Effector CD8-positive, alpha-beta T cell (primary cell): ENCODE measurements at places on chromosomes 16 and 17.
A peak's percentile ranks its signal among the peaks of the same experiment; 100 is the strongest.

GRCh38 chr17:75652934-75653549 is 13.9 kb downstream of the RECQL5 start:
- peak; percentile 9 for DNase-seq

DNA sequence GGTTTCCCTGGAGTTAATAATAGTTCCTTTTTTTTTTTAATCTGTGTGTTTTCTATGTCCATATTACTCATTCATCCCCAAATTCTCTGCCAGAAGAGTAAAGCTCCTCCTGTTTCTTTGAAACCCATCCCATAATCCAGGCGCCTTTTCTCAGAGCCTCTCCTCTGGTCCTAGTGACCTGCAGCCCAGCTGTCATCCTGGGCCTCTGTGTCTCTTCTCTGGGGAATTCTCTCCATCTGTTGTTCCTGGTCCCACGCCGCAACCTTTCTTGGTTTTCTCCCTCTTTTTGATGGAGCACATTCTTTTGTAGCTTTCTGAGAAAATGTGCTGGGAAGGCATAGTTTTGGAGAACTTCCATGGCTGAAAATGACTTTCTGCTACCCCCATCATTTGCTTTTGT is 10.2 kb downstream of the KATNB1 start:
- DNase-seq, result no peak

DNA sequence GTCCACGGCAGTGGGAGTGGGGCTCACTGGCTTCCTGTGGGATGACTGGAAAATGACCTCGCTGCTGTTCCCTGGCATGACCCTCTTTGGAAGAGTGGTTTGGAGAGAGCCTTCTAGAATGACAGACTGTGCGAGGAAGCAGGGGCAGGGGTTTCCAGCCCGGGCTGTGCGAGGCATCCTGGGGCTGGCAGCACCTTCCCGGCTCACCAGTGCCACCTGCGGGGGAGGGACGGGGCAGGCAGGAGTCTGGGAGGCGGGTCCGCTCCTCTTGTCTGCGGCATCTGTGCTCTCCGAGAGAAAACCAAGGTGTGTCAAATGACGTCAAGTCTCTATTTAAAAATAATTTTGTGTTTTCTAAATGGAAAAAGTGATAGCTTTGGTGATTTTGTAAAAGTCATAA is 7.8 kb upstream of the RNF213 start:
- peak; percentile 70 for DNase-seq

- DNase-seq, result no peak
Measured at GRCh38 chr17:67413388-67413787, 36.3 kb downstream of the PITPNC1 start.

- DNase-seq, result no peak
Measured at GRCh38 chr16:26697807-26698206, 368.9 kb upstream of the C16orf82 start.

DNA sequence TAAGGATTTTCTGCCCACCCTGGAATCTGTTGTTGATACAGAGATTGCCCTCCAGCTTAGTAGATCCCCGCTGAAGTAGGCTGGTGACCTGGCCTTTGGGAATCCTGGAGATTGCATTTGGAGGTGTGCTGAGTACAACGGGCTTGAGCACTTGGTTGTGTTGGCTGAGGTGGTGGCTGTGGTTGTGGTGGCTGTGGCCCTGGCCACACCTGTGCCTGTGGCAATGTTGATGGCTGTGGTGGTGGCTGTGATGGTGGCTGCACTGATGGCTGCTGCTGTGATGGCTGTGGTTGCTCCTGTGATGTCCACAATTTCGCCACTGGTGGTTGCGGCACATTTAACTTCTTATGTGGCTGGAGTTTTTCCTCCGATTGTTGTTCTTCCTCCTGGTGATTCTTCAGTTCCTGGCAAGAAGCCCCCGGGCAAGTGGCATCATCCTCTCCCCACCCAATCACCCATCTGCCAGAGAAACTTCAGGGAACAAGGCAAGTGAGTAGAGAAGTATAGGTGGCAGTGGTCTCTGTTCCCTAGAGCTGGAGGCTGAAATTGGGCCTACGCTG is 4.2 kb downstream of the CCDC200 start:
- DNase-seq, result no peak

GRCh38 chr17:1764284-1764683 is 2.4 kb downstream of the SERPINF1 start:
- peak; percentile 21 for DNase-seq

- DNase-seq, result no peak
Measured at GRCh38 chr17:10127819-10128425, 70.5 kb downstream of the GAS7 start.

DNA sequence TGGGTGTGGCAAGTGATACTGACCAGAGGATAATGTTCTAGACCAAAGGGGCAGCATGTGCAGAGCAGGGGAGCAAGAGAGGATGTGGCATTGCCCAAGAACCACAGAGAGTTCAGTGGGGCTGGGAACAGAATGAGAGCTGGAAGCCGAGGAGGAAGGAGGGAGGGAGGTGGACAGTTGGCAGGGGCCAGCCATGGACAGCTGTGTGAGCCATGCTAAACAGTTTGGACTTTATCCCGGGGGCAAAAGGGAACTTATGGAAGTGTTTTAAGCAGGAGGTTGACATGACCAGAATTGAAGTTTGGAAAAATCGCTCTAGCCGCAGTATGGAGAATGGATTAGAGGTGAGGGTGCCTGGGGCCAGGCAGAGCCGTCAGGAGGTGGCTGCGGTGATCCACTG is 29.4 kb upstream of the TMEM132E start:
- no peak for DNase-seq

DNA sequence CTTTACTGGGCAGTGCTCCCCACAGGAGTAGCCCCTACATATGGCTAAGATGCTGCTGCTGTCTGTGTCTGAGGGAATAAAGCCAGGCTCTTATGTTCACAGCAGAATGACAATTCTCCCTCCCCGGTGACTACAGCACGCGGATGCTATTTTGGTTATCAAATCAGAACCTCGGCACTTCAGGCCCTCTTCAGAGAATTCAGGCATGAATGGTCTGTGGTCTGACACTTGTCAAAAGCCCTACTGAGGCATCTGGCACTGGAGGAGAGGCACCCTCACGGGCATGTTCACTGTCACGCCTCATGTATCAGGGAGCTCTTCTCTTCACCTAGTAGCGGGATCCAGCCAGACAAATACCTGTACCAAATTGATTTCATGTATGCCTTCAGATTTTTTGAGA is 30.4 kb downstream of the KIAA0513 start:
- DNase-seq, result no peak

- no peak for DNase-seq
Measured at GRCh38 chr16:50425648-50426047, 56.9 kb upstream of the BRD7 start.

DNA sequence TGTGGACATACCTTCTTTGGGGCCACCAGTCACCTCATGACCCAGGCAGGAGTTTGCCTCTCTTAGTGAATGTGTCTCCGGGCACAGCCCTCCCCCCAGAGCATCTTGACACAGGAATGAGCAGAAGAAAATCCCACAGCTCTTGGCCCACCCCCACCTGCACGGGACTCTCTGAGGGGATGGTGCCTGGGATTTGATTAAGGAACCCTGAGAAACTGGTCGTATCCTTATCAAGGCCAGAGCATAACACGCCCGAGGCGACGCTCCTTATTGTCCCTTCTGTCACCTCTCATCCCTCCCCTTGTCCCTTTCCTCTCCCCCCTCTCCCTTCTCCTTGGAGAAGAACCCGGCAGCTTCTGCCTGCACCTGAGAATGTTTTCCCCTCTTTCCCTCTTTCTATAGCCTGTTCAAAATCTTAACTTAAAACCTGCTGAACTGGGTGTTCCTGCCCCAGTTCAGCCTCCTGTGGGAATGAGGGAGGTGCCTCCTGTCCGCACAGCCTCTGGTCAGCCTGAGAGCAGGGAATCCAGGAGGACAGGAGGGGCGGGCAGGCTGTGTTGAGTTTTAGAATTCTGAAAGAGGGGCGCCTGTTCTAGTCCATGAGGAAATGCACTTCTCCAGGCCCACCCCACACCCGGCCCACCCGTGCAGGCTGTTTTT is 140.7 kb upstream of the PLCG2 start:
- no peak for DNase-seq

- DNase-seq, result peak; percentile 12
Measured at GRCh38 chr16:28990375-28991040, 5.7 kb downstream of the LAT start.

DNA sequence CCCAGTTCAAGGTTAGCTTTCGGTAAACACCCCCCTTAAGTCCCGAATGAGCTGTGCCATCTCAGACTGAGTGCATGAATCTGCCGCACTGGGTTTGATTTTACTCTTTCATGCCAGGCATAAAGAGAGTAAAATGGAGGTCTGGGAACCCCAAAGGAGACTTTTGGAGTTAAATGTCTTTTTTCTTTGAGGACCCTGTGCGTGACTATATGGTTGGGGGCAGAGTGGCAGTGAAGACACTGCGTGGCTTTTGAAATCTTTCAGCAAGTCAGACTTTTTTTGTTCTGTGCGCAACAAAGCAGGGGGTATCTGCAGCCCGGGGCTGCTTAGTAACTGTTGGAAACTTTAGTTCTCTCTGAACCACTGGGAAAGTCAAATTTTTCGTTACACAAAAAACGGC is 392.9 kb upstream of the SALL1 start:
- no peak for DNase-seq

DNA sequence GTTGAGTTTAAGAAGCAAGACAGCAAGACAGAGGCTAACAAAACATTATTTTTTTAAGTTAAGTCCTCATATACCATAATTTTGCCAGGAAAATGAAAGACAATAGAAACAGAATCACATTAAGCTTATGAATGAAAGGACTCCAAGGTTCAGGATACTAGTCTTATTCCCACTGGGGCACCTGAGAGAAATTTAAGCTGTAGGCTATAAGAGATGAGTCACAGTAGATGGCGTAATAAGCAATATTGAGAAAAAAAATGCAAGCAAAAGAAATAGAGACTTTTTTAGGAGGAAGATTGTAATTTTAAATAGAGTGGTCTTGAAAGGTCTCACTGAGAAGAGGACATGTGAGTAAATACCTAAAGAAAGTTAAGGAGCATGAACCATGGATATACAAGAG is 57.1 kb upstream of the KIF2B start:
- DNase-seq, result no peak

- DNase-seq, result no peak
Measured at GRCh38 chr16:20042848-20043247, 30.8 kb downstream of the GPR139 start.

- no peak for DNase-seq
Measured at GRCh38 chr17:44309472-44309871, 1.1 kb downstream of the RUNDC3A start.

GRCh38 chr17:41013181-41013580 is 4.3 kb upstream of the KRTAP3-1 start:
- no peak for DNase-seq

DNA sequence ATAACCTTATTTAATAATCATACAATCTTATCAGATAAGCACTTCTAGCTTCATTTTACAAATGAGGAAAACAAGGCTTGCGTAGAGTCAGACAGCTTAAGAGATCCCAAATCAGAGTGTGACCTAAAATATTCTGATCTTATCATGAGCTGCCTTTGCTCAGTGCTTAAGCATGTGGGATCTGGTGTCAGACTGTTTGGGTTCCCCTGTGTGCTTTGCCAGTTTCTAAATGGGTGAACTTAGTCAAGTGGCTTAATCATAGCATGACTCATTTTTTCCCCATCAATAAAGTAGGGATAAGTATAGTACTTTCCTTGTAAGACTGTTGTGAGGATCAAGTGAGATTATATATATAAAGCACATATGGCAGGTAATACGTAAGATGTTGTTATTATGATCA is 612.6 kb upstream of the C16orf82 start:
- no peak for DNase-seq

GRCh38 chr17:56595831-56596690 is 2.6 kb downstream of the NOG start:
- DNase-seq, result no peak

DNA sequence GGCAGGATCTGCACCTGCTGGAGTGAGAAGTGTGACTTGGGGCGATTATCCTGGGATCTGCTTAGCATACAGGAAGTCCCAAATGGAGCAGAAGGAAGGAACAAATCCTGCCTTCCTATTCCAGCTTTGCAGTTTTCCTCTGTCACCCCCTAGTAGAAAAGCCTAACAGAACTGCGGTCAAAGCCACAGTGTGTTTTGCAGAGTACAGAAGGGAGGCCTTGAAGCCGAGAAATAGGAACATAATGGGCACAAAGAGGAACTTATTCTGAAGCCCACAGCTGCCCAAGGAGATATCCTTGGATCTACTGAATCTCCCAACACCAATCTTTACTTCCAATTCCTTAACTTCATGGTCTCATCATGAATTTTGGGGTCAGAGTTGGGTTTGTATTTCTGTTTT is 8.5 kb downstream of the KRTAP1-5 start:
- no peak for DNase-seq

DNA sequence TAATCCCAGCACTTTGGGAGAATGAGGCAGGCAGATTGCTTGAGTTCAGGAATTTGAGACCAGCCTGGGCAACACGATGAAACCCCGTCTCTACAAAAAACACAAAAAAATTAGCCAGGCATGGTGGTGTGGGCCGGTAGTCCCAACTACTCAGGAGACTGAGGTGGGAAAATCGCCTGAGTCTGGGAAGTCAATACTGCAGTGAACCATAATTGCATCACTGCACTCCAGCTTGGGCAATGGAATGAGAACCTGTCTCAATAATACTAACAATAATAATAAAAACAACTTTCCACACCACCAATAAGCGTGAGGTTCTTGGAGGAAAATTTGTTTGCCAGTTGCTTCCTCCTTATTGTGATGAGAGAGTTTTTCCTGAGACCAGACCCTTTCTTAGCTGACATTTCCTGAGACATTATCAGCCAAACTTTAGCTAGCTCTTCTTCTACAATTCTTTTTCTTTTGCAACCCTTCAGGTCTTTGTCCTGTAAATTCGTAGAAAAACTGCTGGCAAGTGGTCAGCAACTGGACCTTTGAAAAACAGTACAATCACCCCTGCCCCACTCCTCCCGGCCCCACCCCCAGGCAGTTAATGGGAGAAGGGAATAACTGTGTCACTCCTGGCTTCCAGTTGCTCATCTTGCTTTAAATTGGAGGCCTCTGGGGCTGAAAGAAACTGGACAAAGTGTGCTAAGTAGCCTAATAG is 3.5 kb upstream of the EZH1 start:
- no peak for DNase-seq

DNA sequence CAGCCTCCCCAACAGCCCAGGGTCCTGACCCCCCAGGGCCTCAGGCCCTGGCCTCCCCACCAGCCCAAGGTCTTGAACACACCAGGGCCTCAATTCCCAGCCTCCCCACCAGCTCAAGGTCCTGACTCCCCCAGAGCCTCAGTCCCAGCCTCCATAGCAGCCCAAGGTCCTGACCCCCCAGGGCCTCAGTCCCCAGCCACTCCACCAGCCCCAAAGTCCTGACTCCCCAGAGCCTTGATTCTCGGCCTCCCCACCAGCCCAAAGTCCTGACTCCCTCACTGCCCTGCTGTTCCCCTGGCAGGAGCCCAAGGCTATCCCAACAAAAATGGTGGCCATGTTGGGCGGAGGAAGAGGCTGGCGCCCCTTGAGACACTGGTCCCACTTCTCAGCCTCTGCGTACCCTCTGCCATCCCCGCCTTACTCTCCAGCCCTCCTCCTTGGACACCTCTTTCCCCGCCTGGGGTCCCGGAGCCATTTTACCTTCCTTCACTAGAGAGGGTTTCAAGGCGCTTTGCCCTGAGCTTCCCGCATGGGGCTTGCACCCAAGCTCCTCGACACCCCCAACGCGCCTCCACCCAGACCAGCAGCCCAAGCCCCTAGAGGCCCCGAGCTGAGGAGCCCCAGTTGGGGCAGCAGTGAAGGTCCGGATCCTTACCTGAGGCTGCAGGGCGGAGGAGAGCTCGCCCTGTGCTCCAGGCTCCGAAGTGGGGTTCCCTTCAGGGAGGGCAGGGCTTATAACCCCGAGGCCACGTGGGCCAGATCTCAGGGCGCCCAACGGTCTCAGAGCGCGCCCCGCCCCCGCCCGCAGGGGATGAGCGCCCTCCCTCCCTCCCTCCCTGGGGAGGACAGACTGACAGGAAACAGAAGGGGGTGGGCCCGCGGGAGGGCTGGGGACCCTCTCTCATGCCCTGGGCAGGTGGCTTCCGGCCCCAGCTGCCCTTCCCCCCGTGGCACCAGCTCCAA is 3.5 kb upstream of the TSPOAP1 start:
- peak; percentile 73 for DNase-seq
